ENCODE measurements at places on chromosomes 5 and 9.

- DNase-seq: no peak
These were observed 271.0 kb upstream of the SLC30A5 start for GRCh38 chr5:68822796-68823195.

- no peak for DNase-seq
These were observed 6.6 kb upstream of the OTULINL start for GRCh38 chr5:14574891-14575508.

GRCh38 chr5:55820488-55820887, 30.7 kb upstream of the IL31RA start:
- DNase-seq: no peak

- DNase-seq: no peak
These were observed 18.4 kb upstream of the RFK start for GRCh38 chr9:76412638-76413037.

DNA sequence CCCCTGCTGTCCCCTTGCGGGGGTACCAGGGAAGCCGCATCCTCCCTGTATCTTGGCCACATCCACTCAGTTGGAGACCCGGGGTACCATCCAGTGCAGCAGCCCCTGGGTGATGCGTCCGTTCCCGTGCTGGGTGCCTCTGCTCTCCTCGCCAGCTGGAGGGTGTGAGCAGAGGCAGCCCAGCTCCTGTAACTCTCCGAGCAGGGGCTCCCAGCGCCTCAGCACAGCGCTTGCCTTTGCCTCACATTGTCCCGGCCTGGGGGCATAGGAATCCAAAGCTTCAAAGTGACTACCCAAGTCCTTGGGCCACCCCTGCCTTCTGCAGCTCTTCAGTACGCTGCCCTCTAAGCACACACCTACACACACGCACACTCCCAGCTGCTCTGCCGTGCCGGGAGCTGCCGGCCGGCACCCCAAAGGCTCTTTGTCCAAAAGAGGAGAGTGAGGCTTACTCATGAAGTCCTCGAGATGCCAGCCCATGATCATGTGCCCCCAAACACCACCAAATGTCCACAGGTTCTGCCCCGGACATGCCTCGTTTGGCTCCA, 733 bp downstream of the ANGPTL2 start:
- DNase-seq: no peak

DNA sequence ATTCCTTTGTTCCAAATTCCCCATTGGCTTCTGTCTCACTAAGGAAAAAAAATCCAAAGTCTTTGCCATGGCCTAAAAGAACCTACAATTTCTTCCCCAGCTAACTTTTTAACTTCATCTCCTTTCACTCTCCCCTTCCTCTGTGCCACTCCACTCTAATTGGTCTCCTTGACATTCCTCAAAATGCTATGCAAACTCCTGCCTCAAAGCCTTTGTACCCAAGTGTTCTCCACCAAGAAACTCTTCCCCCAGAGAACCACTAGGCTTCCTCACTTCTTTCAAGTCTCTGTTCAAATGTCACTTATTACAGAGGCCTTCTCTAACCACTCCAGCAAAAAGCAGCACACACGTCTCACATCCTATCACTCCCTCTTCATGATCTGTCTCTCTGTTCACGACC, 91.6 kb upstream of the NR4A3 start:
- no peak for DNase-seq

GRCh38 chr9:111870774-111871498, 25.7 kb upstream of the UGCG start:
- no peak for DNase-seq
